ENCODE measurements at places on chromosomes 2 and 18.

DNA sequence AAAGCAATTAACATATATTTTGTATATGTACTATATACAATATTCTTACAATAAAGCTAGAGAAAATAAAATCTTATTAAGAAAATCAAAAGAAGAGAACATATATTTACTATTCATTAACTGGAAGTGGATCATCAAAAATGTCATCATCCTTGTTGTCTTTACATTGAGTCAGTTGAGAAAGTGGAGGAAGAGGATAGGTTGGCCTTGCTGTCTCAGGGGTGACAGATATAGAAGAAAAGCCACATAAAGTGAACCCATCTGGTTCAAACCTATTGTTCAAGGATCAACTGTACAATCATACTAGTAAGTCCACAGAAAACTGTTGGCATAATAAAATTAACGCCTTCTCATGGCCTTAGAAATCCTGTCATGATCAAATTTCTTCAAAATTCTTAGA, 26.6 kb downstream of the SESTD1 start:
- no peak for DNase-seq

- DNase-seq: no peak
Measured at GRCh38 chr2:233010569-233011267, 2.3 kb downstream of the NGEF start.

- DNase-seq: no peak
Measured at GRCh38 chr2:241339839-241340630, 16.1 kb upstream of the FARP2 start.

- no peak for DNase-seq
Measured at GRCh38 chr2:71589763-71590162, 136.4 kb downstream of the DYSF start.

DNA sequence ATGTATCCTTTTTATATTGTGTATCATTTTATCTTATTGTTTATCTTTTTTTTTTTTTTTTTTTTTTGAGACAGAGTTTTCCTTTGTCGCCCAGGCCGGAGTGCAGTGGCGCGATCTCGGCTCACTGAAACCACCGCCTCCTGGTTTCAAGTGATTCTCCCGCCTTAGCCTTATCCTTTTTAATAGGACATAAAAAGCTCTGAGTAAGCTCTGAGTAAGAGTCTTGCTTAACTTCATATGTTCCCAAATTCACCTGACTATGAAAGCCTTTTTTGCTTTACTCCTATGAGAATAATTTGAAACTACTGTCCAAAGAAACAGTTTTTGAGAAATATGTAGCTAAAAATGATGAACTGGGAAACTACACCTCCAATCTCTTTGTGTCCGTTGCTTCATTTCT, 525.5 kb downstream of the IRS1 start:
- DNase-seq: no peak

GRCh38 chr2:160334028-160334741, 134.1 kb upstream of the ITGB6 start:
- DNase-seq: no peak
